ENCODE measurements at places on chromosomes 12 and 14.
A peak's percentile ranks its signal among the peaks of the same experiment; 100 is the strongest.

GRCh38 chr12:100199347-100200149 lies 1.1 kb upstream of the ACTR6 start:
- DNase-seq = peak; percentile 86

GRCh38 chr14:66629499-66629898 lies 121.6 kb downstream of the GPHN start:
- DNase-seq = no peak

- no peak for DNase-seq
Observed at GRCh38 chr14:22315336-22315735, 273.7 kb downstream of the DAD1 start.

DNA sequence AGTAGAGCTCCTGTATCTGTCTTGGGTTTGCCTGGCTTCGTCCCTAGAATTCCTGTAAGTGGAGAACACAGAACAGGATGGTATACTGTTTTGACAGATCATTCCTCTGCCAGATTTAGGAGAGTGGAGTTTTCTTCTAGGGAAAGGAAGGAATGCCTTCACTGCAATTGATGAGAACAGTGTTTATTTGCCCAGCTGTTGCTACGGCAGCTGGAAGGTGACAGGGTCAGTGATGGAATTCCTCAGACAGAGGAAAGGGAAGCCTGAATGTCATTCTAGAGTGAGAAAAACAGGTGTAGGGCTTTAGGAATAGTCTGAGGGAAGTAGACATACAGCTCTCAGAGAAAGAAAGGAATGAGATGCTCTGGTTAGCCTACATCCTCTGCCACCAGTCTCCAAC lies 11.7 kb downstream of the CSRNP2 start:
- no peak for DNase-seq

DNA sequence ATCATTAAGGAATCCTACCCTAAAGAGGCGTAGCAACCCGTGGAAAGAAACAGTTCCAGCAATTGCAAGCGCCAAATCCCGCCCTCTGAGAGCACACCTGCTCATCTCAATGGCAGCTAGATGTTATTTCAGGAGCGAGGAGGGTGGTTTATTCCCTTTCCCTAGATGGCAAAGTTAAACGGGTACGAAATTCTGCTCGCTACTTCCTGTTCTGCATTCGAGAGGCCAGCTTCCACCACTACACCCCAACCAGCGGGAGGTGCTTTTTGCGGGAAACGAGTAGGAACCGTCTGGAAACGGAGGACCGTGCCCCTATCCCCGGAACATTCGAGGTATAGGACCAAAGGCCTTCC lies 536 bp downstream of the VPS29 start:
- no peak for DNase-seq

DNA sequence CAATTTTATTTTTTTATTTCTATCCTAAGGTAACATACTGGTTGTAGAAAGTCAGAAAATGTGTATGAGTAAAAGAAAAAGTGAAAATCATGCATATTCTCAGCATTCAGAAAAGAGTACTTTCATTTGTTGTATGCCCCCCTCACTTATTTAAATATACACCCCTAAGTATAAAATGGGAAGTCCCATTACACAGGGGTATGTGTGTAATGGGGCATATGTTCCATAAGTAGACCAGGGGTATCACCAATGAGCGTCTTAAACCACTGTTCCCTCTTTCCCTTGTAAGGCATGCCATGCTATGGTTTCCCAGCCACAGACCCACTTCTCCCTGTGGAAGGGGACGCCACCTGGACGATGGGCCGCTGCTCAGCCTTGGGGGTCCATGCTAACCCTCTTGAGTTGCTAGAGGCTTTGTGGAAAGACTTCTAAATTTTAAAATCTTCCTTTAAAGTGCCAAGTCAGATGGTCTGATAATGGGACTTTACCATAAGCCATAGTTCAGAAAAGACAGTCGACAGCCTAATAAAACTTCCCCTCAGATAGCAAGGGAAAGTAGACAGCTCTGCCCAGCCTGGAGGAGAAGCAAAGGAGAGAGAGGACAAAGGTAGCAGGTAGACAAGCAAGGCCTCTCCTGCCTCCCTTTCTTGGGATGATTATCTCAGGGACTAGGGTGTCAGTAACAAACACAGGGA lies 118.2 kb downstream of the ZFP36L1 start:
- no peak for DNase-seq

DNA sequence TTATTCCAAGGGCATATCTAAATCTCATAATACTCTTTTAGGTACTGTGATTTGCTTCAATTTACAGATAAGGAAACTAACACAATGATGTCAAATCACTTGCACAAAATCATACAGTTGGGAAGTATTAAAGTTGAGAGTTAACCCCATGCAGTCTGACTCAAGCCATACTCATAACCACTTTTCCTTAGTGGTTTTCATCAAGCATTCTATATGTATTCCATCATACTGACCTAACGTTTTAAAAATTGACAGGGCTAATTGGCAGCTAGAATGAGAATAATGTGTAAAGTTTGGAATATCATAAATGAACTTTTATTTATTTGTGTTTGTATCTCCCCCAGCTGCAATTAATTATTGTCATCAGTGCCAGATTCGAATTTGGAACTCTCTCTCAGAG lies 20.9 kb downstream of the PUS7L start:
- no peak for DNase-seq

DNA sequence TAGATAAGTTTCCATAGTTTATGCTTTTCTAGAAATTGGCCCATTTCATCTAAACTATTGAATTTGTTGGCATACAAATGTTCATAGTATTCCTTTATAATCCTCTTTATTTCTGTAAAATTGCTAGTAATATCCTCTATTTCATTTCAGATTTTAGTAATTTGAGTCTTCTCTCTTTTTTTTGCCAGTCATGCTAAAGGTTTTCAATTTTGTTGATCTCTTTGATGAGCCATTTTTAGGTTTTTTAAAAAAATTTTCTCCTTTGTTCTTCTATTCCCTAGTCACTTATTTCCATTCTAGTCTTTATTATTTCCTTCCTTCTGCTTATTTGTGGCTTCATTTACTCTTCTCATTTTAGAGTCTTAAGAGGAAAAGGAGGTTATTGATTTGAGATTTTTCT lies 19.4 kb upstream of the PPM1A start:
- no peak for DNase-seq

DNA sequence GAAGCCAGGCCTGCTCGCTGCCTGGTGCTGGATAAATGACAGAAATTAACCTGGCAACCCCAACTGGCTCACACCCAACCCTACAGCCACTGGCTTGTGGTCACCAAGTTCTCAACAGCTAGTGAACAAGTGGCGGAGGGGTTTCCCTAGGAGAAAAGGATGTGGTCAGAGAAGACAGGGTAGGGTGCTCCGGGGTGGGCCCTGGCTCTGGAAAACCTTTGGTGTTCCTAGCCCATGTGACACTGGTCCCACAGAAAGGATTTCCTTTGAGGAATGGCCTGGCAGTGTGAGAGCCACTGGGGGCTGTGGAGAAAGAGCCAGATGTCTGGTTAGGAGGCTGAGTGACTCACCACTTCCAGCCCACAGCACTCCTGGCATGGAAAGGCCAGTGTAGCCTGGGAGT lies 8.7 kb downstream of the SYNE3 start:
- DNase-seq = peak; percentile 33

Measured in activated T-cell treated with anti-CD3 and anti-CD28 coated beads, Interleukin-2, amount 50 U/mL, for 72 hours (primary cell).